ENCODE measurements at places on chromosomes 7 and 10.
A peak's percentile ranks its signal among the peaks of the same experiment; 100 is the strongest.

GRCh38 chr7:24728503-24729364 lies 28.5 kb downstream of the GSDME start:
- peak; percentile 37 for DNase-seq

GRCh38 chr7:43450894-43451293 lies 132.0 kb upstream of the STK17A start:
- DNase-seq: no peak

GRCh38 chr7:122864838-122865237 lies 21.4 kb downstream of the CADPS2 start:
- DNase-seq: no peak

DNA sequence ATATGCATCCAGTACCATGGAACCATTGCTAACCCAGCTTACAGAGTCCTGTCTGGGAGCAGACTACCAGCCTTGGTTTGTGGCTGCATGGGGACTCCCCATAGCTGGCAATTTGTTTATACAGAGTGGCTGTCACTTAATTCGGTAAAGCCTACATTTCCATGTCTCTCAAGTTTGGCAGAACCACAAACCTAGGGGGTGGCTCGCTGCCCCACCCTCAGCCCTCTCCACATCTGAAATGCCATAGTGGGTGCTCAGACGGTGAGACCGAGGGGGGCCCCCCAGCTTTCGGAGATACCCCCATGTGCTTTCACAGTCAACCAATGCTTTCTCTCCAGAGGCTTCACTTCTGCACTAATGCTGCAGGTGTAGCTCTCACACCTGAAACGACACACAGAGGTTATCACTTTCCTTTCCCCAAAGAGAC lies 75.5 kb upstream of the KAT6B start:
- no peak for DNase-seq

- DNase-seq: peak; percentile 71
Measured at GRCh38 chr7:155965010-155965409, 152.7 kb upstream of the SHH start.

DNA sequence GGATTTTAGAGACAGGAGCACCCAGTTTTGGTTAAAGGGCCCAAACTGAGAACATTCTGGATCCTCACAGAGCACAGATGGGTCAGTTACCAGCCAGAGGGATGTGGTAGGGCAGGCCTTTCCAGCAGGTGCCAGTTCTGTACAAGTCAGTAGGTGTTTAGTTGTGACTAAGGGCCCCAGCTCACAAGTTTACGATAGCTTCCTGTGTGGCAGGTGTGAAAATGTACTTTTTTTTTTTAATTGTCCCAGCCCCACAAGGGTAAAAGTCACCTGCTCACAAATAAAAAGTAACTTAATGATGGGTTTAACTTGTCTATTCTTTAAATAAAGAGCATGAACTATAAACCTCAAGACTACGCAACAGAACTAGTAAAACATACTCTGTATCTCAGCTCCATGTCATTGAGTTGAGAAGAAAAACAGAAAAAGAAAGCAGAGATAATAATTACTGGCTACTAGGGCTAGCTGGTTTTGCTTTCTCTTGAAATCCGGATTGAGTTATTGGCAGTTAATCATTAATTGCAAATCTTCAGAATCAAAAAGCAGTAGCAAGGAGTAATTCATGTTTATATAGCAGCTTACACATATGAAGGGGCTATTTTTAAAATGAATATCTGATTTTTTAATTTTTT lies 15.4 kb downstream of the NFE2L3 start:
- peak; percentile 65 for DNase-seq

DNA sequence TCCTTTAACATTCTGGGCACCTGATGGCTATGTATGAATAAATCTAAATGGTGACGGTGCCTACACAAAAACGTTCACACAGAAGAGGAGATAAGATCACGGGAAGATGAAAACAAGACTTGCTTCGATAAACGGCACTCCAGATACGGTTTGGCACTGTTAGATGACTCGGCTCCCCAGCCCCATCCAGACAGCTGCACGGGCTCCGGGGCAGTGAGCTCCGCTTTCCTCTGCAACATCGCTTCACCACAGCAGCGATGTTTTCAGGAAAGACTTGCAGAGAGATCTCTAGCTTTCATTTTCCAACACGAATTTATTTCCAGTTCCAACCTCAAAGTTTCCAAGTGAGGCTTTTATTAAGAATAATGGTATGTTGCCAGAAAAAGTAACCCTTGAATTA lies 132.1 kb downstream of the KLF6 start:
- DNase-seq: peak; percentile 30

- DNase-seq: no peak
Measured at GRCh38 chr7:151244841-151245346, 3.6 kb downstream of the SMARCD3 start.

DNA sequence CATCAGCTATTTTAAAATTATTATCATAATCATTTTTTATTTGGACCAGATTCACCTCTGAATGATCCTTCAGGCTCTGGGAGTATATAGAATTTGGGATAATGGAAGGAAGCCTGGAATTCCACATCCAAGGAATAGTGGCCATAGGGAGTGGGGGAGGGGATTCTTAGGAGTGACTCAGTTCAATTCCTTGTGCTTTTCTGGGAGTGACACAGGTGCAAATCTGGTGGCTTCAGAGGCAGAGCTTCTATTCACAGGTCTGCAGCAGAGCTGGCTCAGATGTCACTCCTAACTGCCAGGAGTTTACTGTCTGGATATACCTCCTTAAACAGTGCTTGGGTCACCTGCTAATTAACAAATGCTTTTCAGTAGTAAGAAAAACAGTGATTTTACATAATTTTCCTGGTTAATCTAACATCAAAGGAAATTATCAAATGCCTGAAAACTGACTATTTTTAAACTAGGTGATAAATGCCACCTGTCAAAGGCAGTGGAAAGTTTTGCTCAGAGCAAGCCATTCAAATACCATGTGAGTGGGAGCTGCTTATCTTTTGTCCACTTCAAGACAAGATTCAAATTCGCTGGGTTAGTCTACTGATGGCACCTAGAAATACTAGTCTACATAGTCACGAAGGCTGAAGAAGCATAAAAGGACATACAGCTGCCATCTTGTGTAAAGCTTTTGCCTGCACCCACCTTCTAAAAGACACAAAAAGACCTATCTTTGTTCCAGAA lies 106.7 kb upstream of the LAMB4 start:
- no peak for DNase-seq
